MCF 10A (cell line): ENCODE measurements at places on chromosomes 7 and 10.

DNA sequence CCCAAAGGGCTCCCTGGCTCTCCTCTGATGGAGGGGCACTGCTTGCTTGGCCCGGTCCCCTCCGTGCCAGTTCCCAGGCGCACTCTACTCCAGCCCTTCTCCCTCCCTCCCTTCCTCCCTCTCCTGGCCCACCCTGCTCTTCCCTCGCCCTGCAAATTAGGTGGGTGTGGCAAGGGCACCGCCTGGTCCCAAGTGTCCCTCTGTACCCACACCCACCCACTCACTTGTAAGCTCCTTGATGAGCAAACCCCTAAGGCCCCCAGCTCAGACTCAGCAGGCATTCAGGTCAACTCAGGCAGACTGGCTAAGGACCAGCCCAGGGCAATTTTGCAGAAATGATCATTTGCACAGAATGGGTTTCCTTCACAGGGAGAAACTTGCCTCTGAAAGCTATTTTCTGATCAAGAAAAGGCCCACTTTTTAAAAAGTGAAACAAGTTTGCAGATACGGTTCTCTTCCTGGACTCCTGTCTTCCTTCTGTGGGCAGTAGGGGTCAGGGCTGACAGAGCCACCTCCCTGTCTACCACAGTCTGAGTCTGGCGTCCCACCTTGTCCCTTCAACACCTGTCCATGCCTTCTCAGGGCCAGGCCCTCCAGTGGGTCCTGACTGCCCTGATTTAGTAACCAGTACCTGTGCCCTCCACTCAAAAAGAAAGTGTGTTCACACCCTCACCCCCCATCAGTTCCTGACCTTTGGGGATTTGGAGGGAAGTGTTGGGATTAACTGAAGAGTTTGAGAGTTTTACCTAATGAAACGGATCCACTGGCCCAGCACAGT, 28.3 kb downstream of the C10orf71 start:
- DNase-seq = no peak

DNA sequence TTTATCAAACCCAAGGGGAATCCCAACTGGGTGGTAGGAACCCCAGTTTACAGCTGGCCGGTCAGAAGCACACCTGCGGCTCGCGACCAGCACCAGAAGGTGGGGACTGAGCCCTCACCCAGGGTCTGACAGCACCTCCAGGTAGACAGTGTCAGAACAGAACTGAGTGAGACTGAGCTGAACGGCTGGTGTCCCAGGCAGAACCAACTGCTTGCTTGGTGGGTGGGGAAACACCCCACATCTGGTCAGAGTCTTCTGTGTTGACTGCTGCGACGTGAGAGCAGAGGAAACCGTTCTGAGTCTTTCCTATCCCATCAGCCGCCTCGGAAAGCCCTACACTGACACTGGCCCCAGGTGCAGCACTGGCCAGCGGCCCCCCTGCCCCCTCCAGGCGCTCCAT, 160.7 kb downstream of the MAD1L1 start:
- no peak for DNase-seq

DNA sequence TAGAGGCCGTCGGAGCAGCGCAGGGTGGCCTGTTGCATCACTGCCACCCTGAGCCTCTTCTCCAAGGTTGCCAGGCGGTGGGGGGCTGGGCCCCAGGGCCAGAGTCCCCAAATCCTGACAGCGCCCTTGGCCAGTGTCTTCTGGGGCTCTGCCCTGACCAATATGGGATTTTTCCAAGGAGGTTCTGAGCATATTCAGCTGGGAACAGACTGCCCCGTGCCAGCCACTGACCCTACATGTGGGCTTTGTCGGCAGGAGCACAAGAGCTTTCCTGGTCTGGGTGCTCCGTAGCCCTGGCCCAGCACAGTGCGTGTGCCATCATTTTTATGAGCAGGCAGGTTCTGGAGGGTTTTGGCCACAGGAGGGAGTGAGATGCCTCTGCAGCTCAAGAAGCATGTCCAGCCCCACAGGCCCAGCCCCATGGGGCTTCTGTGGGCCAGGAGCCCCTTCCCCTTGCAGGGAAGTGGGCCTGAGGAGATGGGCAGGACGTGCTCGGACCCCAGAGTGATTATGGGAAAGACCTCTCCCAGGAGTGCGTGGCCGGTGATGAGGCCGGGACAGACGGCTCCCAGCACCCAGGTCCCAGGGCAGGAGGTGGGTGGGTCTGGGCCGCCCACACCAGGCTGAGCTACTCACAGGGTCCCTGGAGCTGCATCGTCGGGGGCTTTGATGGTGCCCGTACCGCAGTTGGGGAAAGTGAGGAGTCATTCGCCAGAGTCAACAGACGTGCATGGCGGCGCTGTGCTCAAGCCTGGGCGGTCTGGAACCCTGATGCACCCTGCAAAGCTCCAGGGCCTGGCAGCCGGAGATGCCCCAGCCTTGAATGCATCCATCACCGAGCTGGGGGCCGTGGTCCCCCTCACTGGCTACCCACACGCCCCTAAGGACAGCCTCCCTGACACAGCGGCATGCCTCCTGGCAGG, 66.6 kb downstream of the PWWP2B start:
- no peak for DNase-seq

- DNase-seq = peak; percentile 90
Observed at GRCh38 chr10:20598590-20598989, 298.5 kb downstream of the NEBL start.

GRCh38 chr7:24981171-24981951, 1.4 kb upstream of the OSBPL3 start:
- peak; percentile 68 for DNase-seq

DNA sequence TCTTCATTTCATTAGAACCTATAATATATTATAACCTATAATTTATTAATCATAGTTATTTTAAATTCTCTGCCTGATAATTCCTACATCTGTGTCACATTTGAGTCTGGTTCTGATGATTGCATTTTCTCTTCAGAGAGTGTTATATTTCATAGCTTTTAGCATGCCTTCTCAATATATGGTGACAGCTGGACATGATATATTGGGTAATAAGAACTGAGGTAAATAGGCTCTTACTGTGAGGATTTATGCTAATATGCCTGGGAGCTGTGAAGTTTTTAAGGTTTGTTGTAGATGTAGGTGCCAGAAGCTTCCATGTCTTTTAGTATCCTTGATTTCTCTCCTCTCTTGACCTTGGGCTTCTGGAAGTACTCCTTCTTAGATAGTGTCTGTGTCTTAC, 325.9 kb upstream of the SEMA3D start:
- no peak for DNase-seq

GRCh38 chr10:12808014-12808613, 193.4 kb downstream of the CCDC3 start:
- DNase-seq = no peak

GRCh38 chr10:93867525-93867924, 26.3 kb upstream of the SLC35G1 start:
- no peak for DNase-seq

- DNase-seq = peak; percentile 95
Observed at GRCh38 chr7:76302347-76303201, at the start of gene HSPB1. HSPB1 (plus strand) TSS chr7:76302673; CDS start chr7:76302713, 40 bp downstream.
